ENCODE measurements at places on chromosomes 12 and 14. TPM values are rescaled to one million over a fixed set of nuclear protein-coding genes. Genes with fewer than 3 reads are reported as not detected.

- DNase-seq = peak; percentile 66
Measured at GRCh38 chr12:55726971-55727370, 1.8 kb downstream of the CD63 start.

- no peak for DNase-seq
Measured at GRCh38 chr14:49977126-49977841, 84.4 kb downstream of the ARF6 start.

- DNase-seq = peak; percentile 64
Measured at GRCh38 chr12:121668750-121669520, 519 bp downstream of the MORN3 start.

GRCh38 chr12:117521346-117521745, 159.9 kb upstream of the NOS1 start:
- DNase-seq = no peak

GRCh38 chr14:83290447-83290846, 1756.8 kb upstream of the SEL1L start:
- no peak for DNase-seq

DNA sequence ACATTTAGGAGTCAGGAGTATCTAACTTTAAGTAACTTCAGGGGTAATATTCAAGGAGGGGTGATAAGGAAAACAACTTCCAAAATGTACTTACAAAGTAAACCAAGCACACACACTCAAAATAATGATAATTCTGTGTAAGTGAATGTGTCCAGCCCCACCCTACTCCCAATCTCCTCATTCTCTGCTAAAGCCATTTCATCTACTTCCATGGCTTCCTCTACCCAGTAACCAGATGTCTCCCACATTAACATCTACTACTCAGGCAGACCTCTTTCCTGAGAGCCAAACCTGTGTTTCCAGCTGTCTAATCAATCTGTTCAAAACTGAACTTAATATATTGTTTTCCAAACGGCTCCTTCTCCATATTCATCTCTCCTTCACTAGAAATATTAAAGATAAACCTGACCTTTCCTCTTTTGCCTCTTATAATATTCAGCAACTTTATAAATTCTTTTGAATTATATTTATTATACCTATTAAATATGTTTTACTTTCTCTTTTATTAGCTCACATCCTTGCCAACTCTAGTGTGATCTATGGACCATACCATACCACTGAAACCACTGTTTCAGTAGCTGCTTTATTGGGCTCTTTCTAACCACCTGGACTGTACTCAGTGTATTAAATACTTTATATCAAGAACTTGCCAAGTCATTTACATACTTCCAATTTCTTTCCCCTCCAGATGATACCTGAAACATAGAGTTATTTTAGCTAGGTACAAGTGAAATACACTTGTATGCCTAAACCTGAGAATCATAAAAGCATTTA, 170.7 kb downstream of the PPFIA2 start:
- no peak for DNase-seq

DNA sequence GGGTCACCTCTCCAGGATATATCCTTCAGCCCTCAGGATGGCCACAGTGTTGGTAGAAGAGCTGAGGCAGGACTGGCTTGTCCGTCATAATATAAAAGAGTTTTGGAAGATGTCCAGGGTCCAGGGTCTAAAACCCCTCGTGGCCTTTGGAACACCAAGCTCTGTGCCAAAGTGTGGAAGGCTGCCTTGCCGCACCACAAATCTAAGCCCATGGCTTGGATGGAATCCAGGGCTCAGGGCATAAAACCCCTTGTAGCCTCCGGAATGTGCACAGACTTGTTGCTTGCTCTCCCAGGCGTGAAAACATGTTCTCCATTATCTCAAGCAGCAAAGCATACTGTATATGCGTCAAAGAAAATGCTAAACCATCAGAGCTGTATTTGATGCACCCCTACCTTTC, 46.7 kb downstream of the TNFAIP2 start:
- no peak for DNase-seq

GRCh38 chr12:65891987-65892481, 67.8 kb downstream of the HMGA2 start:
- peak; percentile 50 for DNase-seq

- no peak for DNase-seq
Measured at GRCh38 chr14:41225433-41225832, 381.2 kb upstream of the LRFN5 start.

DNA sequence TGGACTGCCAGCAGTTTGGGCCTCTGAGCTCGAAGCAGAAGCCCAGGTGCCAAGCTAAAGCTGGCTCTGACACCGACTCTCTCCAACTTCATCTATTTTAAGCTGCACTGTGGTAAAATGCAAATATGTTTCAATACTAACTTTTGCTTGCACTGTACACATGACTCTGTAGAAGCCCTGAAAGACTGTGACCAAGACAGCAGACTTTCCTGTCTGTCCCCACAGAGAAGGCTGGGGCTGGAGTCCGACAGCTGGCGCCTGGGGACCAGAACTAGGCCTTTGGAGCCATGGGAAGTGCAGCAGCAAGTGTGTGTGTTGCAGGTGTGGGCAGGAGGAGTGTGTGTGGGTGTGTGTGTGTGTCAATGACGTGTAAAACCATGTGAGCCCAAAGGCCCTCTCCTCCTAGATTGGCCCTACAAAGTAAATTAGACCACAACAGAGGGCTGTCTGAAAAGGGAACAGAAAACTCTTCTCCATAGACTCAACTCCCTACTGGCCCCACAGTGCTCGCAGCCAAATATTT, 16.4 kb upstream of the RAB35 start:
- no peak for DNase-seq

DNA sequence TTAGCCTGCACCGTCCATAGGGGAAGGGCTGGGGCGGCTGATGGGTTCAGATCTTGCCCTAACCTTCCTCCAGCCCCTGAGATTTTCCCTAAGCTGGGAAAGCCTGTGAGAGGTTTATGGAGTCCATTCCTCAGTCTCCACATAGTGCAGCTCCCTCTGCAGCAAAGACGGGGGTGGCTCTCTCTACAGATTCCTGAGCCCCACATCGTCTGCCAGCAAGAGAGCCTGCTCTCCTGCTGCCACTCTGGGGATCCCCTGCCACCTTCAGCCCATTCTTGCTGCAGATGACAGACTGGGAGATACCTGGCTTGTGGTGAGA, 3.1 kb downstream of the SMIM41 start:
- no peak for DNase-seq

GRCh38 chr12:130017591-130018449, 114.0 kb upstream of the TMEM132D start:
- no peak for DNase-seq

GRCh38 chr12:47080725-47081502, 1.2 kb upstream of the AMIGO2 start:
- DNase-seq = peak; percentile 43

- no peak for DNase-seq
Measured at GRCh38 chr14:35851823-35852222, 25.7 kb downstream of the BRMS1L start.

GRCh38 chr14:100816950-100817901, 8.7 kb upstream of the MEG3 start:
- DNase-seq = no peak

DNA sequence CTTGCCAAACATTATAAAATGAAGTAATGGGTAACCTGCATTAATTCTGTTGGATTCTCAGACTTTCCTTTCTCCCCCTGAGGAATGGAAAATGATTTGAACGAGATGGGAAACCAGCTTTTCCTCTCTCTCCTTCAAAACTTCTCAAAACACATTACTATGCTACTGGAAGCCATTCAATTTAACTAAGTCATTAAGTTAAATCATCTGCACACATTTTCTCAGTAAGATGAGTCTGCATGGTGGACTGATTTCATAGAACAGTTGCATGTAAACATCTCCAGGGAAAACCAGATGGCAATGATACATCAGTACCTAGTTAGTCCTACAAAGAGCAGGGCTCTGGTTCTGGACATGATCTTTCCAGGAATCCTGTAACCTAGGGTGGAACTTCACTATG, 59.9 kb downstream of the BMP4 start:
- DNase-seq = no peak

DNA sequence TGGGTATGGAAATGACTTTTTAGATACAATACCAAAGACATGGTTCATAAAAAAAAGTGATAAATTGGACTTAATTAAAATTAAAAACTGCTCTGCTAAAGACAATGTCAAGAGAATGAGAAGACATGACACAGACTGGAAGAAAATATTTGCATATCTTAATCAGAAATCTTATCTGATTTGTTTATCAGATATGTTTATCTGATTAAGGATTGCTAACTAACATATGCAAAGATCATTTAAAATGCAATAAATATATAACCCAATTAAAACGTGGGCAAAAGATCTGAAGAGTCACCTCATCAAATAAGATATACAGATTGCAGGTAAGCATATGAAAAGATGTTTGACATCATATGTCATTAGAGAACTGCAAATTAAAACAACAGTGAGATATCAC, 10.0 kb upstream of the MMP19 start:
- DNase-seq = no peak

GRCh38 chr12:125882141-125882540, 816.9 kb downstream of the AACS start:
- DNase-seq = no peak

DNA sequence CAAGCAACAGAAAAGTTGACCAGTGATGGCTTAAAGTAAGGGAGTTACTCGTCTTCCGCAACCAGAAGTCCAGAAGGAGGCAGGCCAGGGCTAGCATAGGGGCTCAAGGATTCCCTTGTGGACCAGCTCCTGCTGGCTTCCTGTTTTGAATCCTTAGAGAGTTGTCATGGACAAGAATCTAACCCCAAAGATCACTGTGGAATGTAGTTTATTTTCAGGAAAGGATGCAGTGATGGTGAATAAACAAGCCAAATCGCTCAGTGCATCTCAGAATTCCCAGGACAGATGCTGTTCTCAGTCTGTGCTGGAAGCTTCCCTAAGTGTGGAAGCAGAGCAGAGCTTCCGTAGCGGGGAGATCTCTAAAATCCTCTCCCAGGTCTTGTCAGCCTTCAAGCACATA, 311.3 kb downstream of the C12orf75 start:
- DNase-seq = no peak

GRCh38 chr12:6321905-6322304, 11.4 kb downstream of the PLEKHG6 start:
- no peak for DNase-seq

DNA sequence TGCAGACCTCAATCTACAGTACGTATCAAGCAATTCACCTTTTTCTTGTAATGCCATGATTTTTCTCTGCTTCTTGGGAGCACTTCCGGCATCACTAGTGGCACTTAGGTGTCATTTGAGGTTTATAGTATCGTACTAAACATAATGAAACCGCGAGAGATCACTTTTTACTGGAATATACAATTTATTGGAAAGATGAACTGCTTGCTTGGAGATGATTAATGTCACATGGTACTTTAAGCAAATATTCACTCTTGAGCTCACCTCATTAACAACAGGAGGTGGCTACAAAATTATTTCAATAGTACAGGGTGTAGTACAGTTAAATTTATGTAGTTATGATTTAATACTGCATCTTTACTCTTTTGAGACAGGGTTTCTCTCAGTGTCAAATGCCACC, 11.5 kb downstream of the FUT8 start:
- DNase-seq = no peak

GRCh38 chr14:28673056-28673455, 93.5 kb upstream of the FOXG1 start:
- DNase-seq = no peak

GRCh38 chr12:121196902-121197301, 13.0 kb upstream of the P2RX4 start:
- DNase-seq = no peak

The OTX2 gene
- total RNA-seq = not detected

The IAPP gene
- not detected for total RNA-seq

The KRT85 gene
- total RNA-seq = not detected

The EML1 gene
- total RNA-seq = 8.1 TPM

The MEG3 gene
- total RNA-seq = 16.4 TPM

The TECPR2 gene
- 11.2 TPM for total RNA-seq

The NOXRED1 gene
- 1.1 TPM for total RNA-seq

The TAS2R9 gene
- total RNA-seq = not detected

The PRKD1 gene
- total RNA-seq = 3.1 TPM

The RNASE4 gene
- total RNA-seq = 35.9 TPM

The RPL10L gene
- total RNA-seq = 6.0 TPM

Measured in mucosa of descending colon (tissue), 3 donors.